ENCODE measurements at places on chromosomes 11 and 22.

DNA sequence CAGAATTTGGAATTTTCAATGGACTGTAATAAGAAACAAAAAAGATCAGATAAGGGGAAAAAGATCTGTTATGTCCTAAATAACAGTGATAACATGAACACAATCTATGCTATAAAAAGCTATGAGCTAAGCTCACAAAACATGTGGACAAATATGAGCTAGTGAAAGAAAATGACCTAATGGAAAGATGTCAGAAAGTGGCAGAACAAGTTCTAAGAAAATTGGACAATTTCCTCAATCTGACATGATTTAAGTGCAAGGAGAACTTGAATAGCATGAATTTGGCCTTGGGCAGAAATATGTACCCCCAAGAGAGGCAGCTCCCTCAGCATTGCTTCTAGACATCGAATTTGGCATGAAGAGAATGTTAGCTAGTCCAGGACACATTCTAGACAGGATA is 212.0 kb upstream of the PGR start:
- no peak for DNase-seq

DNA sequence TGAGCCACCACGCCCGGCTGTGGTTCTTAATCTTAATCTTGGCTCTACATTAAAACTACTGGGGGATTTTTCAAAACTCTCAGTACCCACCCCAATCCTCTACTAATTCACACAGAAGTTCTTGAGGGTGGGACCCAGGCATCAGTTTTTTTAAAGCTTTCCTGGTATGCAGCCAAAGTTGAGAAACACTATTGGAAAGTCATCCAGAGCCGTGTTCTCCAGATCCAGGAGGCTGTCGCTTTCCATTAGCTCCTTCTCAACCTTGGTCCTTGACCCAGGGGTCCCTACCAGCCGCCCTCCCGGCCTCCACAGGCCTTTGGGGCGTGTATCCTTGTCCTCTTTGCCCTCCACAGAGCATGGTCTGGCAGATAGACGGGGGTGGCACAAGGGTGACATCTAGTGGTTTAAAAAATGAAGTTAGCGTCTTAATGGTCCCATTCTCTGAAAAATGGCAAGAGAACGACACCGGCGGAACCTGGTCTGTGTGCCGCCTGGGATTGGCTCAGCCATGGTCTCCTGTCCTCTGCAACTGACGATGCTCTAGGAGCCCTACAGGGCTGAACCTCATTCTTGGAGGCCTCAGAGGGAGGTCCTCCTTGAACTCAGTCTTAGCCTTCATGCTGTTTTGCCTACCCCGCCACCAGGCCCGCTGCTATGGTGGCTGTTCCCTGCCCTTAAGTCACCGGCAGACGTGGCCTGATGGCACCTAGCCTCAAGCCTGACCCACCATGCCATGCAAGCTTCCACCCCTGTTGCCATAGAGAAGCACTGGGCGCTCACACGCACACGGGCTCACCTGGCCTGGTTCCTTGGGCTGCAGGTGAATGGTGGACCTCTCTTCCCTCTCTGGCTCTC is 152.0 kb upstream of the SYN3 start:
- peak; percentile 4 for DNase-seq

- DNase-seq, result no peak
Measured at GRCh38 chr11:94002226-94002625, 18.9 kb upstream of the HEPHL1 start.

DNA sequence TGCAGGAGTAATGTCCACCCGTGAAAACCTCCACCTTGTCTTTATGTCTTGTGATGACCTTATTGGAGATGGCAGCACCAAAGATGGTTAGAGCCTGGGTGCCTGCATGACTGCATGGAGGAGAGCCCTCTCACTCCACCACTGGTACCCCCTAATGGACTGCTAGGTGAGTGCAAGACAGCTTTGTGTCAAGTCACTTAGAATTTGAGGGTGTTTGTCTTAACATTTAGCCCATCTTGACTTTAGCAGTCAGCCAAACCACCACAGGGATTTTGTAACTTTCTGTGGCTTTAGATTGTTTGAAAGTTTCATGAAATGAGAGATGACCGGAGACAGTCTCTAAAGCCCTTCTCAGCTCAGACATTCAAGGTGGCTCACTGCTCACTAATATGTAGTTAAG is 232.9 kb upstream of the NCAM1 start:
- no peak for DNase-seq

DNA sequence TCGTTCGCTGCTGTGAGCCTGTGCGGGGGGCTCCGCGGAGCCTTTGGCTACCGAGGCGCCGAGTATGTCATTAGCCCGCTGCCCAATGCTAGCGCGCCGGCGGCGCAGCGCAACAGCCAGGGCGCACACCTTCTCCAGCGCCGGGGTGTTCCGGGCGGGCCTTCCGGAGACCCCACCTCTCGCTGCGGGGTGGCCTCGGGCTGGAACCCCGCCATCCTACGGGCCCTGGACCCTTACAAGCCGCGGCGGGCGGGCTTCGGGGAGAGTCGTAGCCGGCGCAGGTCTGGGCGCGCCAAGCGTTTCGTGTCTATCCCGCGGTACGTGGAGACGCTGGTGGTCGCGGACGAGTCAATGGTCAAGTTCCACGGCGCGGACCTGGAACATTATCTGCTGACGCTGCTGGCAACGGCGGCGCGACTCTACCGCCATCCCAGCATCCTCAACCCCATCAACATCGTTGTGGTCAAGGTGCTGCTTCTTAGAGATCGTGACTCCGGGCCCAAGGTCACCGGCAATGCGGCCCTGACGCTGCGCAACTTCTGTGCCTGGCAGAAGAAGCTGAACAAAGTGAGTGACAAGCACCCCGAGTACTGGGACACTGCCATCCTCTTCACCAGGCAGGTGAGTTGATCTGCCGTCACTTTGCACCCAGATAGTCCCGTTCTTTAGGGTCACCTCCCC is 1.0 kb downstream of the ADAMTS15 start:
- no peak for DNase-seq

DNA sequence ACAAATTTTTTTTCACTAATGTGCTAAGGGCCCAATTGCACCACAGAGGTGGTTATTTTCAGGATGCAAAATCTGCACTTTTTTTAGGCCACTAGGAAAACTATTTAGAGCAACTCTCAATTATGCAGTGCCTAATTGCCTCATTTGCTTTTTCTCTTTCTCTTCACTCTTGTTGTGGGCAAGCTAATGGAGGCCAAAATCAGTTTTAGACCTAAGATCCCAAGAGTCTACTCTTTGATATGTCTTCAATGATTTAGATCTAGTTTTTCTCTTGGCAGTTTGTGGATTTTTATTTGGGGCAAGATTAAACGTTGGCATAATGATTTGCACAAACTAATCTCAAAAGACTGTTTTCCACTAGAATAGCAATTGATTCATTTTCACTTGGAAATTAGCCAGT is 1996.9 kb downstream of the LRRC4C start:
- no peak for DNase-seq

- DNase-seq, result peak; percentile 56
Measured at GRCh38 chr11:115117956-115118493, 386.2 kb downstream of the CADM1 start.

GRCh38 chr22:21832291-21833290 is 34.9 kb downstream of the MAPK1 start:
- DNase-seq, result no peak

DNA sequence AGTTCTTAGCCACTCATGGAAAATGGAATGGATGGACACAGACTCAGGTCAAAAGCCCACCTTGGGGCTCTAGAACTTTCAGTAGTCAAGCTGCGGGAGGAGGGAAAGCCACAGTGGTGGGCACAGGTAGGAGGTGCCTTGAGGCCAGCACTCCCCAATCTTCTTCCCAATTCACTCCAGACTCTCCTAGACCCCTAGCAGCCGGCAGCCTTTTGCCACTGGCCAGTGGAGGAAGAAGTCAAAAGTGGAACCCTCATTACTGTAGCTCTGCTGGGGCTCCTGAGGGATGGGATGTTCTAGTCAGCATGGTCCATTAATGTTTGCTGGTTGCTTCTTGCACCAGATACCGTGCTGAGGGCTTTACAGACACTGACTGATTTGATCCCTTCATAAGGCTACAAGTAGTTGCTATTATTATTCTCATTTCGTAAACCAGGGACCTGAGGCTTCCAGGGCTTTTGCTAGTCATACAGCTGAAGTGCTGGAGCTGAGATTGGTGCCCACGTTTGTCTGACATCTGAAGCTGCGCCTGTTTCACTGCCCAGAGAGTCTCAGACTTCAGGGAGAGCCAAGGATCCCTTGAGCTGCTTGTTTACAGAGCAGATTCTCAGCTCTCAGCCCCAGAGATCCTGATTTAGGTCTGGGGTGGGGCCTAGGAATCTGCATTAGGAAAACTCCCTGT is 1.1 kb downstream of the UCP3 start:
- DNase-seq, result no peak

DNA sequence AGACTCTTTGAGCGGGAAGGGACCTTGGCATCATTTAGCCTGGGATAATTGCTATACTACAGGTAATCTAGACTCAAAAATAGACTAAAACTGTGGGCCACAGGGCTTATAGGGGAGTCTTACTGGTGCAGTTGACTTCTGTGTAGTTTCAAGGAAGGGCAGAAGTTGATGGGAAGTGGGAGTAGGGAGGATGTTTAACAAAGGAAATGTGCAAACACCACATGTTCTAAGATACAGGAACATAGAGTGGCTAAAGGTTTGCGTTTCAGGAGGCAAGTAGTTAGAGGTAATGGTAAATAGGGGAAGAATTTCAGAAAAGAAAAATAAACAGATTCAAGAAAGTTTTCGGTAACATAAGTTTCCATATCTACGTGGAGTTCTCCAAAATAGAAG is 14.4 kb upstream of the SORL1 start:
- no peak for DNase-seq
